ENCODE measurements at places on chromosomes 7 and 10. TPM values are rescaled to one million over a fixed set of nuclear protein-coding genes. Genes with fewer than 3 reads are reported as not detected.
A peak's percentile ranks its signal among the peaks of the same experiment; 100 is the strongest.

DNA sequence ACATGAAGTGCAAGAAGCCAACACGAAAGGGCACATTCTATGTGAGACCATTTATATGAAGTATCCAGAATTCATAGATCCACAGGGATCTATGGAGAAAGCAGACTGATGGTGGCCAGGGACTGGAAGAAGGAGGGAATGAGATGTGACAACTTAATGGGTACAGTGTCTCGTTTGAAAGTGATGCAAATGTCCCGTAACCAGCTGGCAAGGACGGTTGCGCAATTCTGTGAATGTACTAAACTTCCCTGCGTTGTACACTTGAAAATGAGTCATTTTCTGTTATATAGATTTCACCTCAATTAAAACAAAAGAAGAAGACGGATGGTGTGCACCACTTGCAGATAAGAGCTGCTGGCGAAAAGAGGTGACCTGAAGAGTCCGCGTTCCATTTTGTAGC, 861.1 kb downstream of the TYW1 start:
- no peak for DNase-seq

GRCh38 chr7:114417290-114417689, 2.7 kb downstream of the FOXP2 start:
- peak; percentile 17 for DNase-seq

DNA sequence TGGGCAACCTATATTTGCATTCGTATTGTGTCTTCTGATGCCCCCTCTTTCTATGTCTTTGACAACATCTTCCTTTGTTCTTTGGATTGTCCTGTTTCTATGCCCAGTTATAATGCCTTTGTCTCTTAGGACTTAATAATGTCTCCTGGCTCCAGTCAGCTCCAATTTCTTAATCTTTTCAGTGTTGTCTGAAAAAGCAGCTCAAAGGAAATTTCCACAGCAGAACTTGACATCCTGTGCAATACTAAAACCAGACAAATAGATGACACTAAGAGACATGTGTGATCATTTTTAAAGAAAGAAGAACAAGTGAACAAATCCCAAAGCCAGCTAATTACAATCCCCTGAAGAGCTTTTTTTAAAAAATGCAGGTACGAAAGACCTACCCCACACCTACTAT, 47.7 kb upstream of the RNF148 start:
- no peak for DNase-seq

- no peak for DNase-seq
These were observed 111.0 kb downstream of the SMURF1 start for GRCh38 chr7:99032928-99033327.

GRCh38 chr7:151642746-151643145, 123.1 kb upstream of the RHEB start:
- DNase-seq = no peak

GRCh38 chr10:128121750-128122412, 4.3 kb downstream of the MKI67 start:
- DNase-seq = no peak

- DNase-seq = no peak
These were observed 264.1 kb downstream of the PHF14 start for GRCh38 chr7:11237742-11238141.

DNA sequence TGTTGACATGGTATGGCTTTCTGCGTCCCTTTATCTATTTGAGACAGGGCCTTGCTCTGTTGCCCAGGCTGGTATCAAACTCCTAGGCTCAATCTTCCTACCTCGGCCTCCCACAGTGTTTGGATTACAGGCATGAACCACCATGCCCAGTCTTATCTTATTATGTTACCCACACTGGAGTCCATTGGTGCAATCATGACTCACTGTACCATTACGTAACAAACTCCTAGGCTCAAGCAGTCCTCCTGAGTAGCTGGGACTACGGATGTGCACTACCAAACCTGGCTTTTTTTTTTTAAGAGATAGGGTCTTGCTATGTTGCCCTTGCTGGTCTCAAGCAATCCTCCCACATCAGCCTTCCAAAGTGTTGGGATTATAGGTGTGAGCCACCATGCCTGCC, 66.7 kb downstream of the CCDC3 start:
- DNase-seq = no peak

PPP1R3C gene
- total RNA-seq = 17.9 TPM

VAX1 gene
- not detected for total RNA-seq
